ENCODE measurements at places on chromosomes 5 and 9. TPM values are rescaled to one million over a fixed set of nuclear protein-coding genes. Genes with fewer than 3 reads are reported as not detected.

GRCh38 chr9:94602666-94603065 lies 9.0 kb upstream of the FBP2 start:
- DNase-seq, result no peak

DNA sequence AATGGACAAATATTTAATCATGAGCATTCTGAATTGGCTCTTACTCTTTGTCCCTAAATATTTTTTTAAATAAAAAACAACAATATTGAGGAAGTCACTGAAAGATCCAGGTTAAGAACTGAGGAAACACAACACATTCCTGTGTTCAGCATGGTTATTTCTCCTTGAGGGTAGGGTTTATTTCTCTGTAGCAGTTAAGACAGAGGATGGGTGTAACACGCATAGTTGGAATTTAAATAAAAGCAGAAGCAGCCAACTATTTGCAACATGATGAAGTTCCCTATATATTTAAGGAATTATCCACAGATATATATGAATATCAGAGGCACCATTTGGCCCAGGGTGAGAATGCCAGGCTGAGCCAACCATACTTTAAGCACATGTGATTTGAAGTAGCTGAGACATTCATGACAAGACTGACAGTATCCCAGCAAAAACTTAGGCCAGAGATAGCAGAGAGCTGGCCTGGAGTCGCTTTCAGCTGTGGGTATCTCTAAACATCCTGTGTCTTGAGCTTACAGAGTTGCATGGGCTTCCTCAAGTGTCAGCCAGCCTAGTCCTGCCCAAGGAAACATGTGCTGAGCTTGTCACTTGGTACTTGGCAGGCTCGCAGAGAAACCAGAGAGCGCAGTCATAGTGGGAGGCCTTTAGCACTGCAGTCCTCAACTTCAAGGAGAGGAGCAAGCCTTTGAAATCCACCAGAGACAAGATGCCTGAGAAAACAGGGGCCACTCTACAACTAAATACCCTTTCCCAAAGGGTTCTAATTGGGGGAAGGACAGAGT lies 43.6 kb downstream of the SEMA5A start:
- DNase-seq, result no peak

DNA sequence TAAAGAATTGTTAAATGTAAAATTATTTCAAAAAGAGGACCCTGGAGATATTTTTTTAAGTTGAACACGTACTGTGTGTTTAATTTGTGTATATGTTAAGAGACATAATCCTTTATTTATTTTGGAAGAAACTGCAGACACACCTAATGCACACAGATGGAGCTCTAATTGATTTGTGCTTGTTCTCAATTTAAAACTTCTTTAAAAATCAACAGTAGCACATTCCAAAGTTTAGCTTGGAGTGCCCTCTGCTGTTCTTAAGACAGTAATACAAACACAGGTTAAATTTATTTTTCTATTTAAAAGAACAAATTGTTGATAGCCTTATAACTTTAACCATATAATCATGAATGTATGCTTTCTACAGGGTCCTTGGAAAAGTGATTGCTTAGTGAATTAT lies 277.6 kb upstream of the ADAMTS16 start:
- no peak for DNase-seq

- no peak for DNase-seq
Measured at GRCh38 chr5:116773926-116774325, 199.3 kb upstream of the SEMA6A start.

DNA sequence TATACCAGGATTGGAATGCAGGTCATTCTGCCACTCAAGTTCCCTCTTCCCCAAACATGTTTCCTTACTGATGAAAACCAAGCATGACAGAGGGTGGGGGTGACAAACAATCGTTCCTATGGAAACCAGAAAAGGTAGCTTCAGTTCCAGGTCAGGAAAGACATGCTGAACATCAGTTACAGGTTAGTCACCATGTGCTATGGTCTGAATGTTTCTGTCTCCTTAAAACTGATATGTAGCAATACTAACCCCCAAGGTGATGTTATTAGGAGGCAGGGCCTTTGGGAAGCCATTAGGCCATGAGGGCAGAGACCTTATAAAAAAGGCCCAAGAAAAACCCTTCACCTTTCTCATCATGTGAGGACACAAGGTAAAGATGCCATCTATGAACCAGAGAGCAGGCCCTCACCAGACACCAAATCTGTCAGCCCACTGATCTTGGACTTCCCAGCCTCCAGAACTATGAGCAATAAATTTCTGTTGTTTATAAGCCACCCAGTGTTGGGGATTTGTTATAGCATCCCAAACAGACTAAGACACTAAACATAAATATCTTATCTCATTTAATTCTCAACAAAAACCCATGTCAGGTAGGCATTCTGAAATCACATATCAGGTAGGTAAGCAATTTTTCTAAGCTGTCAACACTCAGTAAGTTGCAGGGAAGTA lies 15.7 kb upstream of the SH3RF2 start:
- DNase-seq, result no peak

DNA sequence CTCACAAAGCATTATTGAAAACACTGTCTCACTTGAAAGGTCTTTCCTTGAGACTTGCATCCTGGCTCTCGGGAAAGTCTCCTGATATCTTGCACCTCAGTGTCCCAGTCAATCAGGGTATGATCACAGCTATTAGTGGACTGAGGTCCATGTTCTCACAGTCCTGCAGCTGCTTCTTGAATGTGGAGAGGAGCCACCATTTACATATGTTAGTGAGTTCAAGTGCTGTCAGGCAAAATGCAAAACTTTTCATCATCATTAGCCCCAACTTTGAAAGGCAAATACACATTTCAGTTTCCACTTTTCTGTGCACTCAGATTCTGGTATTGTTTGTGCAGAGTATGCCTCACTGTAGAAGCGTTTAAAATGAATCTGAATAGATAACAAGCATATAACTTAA lies 111.6 kb downstream of the SNX18 start:
- DNase-seq, result no peak

- DNase-seq, result no peak
Measured at GRCh38 chr5:39933061-39933460, 508.3 kb upstream of the DAB2 start.

GRCh38 chr5:106202035-106202434 lies 1468.7 kb downstream of the EFNA5 start:
- no peak for DNase-seq

DNA sequence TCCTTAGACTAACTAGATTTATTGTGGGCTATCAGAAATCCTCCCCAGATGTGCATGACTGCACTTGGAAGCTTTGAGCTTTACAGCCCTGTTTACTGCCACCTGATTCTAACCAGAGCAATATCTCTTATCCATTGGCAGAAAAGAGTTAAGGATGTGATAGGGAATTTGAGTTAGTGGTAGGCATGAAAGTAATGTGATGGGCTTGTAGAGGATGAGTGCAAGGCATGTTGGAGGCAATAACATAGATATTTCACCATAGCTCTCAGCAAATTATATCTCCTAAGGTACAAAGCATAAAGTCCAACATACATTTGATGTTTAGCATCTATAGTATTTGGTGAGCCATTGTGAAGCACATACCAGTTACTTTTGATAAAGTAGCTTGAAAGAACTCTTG lies 103.8 kb downstream of the INVS start:
- DNase-seq, result no peak

DNA sequence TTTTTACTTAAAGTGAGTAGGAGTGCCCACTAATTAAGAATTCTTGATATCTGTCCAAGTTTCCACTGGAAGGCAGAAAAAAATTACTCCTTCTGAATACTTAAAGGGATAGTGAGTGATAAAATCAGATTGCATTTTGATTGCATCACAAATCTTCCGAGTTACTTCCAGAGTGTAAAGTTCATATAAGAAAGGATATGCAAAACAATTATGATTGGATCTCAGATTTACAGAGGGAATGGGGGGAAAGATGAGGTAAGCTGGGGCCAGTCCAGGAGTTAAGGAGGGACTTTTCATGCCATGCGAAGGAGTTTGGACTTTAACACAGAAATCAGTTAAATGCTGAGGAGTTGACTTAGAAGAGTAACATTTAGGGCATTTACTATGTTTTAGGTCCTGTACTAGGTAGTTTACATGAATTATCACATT lies 9.3 kb upstream of the RNF145 start:
- no peak for DNase-seq

DNA sequence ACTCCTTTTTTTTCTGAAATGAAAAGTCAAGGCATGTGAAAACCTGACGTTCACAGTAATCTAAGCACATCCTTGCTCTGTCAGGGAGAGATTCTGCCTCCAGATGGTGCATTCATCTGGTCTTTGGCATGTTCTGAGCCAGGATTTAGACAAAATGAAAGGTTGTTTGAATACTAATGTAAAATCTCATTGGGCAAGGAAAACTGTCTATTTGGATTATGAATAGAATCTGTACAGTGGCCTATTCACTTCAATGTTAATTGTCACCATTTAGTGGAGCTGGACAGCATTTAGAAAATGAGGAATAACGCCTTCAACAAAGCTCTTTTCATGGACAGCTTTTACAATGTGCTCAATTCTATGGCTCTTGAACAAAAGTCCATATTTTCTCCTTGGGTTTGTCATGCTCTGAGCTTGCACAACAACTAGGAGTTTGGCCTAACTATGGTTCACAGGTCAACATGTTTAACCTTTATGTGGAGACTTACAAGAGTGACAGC lies 28.9 kb downstream of the ARHGEF28 start:
- no peak for DNase-seq

DNA sequence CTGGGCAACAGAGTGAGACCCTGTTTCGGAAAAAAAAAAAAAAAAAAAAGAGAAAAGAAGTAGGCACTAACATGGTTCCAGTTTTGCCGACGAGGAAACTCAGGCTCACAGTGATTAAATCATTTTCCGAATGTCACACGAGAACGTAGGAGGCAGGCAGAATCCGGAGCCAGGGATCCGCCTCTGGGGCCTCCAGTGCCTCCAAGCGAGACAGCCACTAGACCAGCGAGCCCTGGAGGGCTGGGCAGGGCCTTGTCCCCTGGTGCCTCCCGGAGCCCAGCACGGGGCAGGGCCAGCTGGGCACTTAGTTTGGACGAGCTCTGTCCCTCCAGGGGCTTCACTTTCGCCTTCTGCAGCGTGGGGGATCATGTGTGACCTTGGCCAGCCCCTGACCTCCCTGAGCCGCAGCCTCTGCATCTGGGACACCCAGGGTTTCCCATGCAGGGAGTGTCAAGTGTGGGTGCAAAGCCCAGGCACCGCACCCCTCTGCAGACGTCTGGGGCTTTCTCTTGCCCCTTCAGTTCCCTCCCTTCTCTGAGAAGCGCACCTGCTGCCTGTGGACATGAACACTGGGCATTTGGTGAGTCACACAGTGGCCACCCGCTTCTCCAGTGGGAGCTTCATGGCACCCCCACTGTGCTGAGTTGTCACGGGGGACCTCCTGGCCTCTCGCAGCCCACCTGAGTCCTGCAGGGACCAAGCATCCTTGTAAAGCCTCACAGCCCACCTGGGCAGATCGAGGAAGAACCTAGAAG lies 80.3 kb downstream of the RXRA start:
- no peak for DNase-seq

DNA sequence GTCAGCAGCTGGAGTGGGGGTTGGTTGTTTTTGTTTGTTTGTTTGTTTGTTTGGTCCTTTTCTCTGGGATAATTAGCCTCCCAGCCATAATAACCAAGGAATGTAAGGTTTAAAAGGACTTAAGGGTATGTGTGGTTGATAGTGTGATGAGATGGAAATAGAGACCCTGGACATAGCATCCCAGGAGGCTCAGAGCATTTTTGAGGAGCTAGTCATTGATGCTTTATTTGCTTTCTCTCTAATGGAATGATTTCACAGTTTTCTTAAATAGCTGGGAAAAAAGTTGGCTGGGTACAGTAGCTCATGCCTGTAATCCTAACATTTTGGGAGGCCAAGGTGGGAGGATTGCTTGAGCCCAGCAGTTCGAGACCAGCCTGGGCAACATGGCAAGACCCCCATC lies 45.1 kb downstream of the TTC1 start:
- DNase-seq, result no peak

- DNase-seq, result no peak
Measured at GRCh38 chr5:135645336-135646180, 66.8 kb upstream of the CXCL14 start.

GRCh38 chr5:152855441-152855840 lies 450.4 kb upstream of the NMUR2 start:
- no peak for DNase-seq

DNA sequence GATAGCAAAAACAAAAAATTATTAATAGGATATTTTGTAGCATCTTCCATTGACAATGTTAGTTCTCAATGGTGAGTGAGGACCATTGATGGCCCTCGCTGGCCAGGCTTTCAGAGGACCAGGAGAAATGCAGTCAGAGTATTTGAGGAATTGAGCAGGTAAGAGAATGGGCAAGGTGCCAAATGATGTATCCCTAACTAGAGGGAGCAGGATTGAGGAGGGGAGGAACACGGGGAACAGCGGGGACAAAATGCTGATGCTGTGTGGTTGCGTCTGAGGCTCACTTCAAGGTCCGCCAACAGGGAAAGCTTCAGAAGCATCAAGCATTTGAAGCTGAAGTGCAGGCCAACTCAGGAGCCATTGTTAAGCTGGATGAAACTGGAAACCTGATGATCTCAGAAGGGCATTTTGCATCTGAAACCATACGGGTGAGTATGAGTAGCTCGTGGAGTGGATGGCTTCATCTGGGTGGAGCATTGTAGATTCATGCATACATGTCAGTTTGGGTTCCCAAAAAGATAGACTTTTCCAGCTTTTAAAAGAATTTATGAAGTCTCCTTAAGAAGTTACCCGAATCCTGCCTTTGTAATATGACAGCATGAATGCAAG lies 16.2 kb downstream of the SPTAN1 start:
- no peak for DNase-seq

GRCh38 chr5:56587381-56588130 lies 227.8 kb upstream of the MAP3K1 start:
- no peak for DNase-seq

GRCh38 chr5:180376511-180376910 lies 23.4 kb upstream of the GFPT2 start:
- DNase-seq, result no peak

DNA sequence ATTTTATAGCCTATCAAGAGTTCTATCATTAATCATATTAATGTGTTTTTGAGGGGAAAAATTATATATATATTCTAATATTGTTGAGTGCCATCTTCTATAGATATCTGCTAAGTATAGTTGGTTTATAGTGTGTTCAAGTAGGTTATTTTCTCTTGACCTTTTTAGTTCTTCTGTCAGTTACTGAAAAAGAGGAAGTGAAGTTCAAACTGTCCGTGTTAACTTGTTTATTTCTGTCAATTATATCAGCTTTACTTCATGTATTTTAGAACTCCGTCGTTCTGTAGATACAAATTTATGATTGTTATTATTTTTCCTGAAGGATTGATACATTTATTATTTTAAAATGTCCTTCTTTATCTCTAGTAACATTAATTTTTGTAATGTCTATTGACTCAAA lies 1209.1 kb downstream of the CDH12 start:
- no peak for DNase-seq

- no peak for DNase-seq
Measured at GRCh38 chr9:37752642-37753488, 740 bp upstream of the TRMT10B start.

GRCh38 chr5:132499440-132500243 lies 9.1 kb upstream of the IRF1 start:
- no peak for DNase-seq

- no peak for DNase-seq
Measured at GRCh38 chr9:72486594-72486955, 34.8 kb upstream of the TMC1 start.

SAXO1 gene
- 0.22 TPM for total RNA-seq

CCL27 gene
- total RNA-seq, result 0.67 TPM

IL5 gene
- not detected for total RNA-seq

Data from progenitor cell of endocrine pancreas (in vitro differentiated cells).